ENCODE measurements at places on chromosomes 13 and 19. TPM values are rescaled to one million over a fixed set of nuclear protein-coding genes. Genes with fewer than 3 reads are reported as not detected.

The TTC9B gene
- total RNA-seq = not detected

The TEKTIP1 gene
- not detected for total RNA-seq

The BIVM gene
- total RNA-seq = 22.1 TPM

The ZNF333 gene
- total RNA-seq = 19.2 TPM

The DMKN gene
- total RNA-seq = 30.9 TPM

The MEIOSIN gene
- not detected for total RNA-seq

The ACER1 gene
- total RNA-seq = not detected

The CEACAM7 gene
- not detected for total RNA-seq

DNA sequence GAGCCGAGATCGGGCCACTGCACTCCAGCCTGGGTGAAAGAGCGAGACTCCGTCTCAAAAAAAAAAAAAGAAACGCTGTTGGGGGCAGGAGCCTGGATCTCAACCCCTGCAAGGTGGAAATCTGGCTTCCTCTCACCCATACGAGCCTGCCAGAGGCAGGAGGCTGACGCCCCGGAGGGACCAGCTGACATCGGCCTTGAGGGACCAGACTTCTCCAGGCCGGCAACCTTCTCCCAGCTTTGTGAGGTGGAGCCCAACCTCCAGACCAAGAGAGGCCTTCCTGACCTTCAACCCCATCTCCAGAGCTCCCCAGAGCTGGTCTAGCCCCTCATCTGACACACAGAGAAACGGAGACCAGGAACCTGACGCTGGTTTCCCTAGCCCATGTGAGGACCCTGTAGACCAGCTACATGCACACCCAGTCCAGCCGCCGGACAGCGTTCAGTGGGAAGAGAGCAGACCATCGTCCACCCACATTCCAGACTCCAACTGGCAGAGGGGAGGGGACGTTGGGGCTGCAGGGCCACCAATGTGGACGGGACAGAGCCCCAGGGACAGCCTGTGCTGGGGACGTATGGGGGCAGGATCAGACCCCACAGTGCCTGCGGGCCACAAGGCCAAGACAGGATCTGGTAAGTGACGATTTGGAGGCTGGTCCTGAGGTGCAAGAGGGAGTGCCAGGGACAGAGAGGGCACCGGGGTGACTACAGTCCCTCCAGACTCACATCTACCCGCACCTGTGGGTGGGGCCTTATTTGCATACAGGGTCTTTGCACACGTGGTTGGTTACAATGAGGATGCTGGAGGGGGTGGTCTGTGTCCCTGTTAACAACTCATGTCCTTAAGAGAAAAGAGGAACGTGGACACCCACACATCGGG, 11.4 kb downstream of the SBNO2 start:
- peaks cover 9% of the 10 kb centered on the region for H3K4me1 ChIP-seq
- H3K36me3 ChIP-seq = peaks cover 5% of the 10 kb centered on the region
- no peak overlapping the region for H3K4me3 ChIP-seq
- no peak for DNase-seq

- H3K36me3 ChIP-seq = no peaks in the 10 kb centered on the region
- no peak for DNase-seq
- no peak overlapping the region for H3K4me3 ChIP-seq
- no peaks in the 10 kb centered on the region for H3K4me1 ChIP-seq
- no peak overlapping the region for H3K27ac ChIP-seq
These were observed 150.7 kb downstream of the KCTD15 start for GRCh38 chr19:33947265-33947964.

DNA sequence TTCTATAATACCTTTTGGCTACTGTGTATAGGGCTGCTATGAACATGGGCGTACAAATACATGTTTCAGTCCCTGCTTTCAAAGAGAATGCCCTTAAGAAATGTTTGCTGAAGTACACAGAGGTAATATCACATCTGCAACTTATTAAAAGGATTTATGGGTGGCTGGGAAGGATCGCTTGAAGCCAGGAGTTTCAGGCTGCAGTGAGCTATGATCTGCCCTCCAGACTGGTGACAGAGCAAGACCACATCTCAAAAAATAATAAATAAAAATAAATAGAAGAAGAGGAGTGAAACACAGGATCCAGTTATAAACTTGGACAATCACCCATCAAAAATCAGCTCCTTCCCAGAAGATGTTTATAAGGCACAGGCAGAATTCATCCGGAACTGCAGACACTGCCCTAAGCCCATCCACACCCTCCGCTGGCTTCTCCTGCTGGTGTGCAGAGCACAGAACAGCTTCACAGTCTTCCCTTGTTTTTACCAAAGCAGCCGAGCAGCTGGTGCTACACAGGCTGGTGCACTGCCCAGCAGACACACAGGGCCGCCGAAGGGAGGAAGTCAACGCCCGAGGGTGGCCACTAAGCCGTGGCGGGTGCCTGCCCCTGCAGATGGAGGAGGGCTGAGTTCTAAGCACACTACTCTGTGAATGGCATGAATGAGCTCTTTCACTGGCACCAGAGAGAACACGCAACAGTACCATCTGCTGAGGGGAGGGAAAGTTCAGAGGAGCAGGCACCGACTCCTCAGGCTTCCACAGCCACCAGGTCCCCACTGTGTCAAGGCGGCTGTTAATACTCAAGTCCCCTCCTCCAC, 44.0 kb downstream of the BRD4 start:
- H3K4me1 ChIP-seq = peaks cover 40% of the 10 kb centered on the region
- H3K27ac ChIP-seq = no peak overlapping the region
- no peaks in the 10 kb centered on the region for H3K27me3 ChIP-seq
- DNase-seq = no peak
- H3K4me3 ChIP-seq = no peak overlapping the region

DNA sequence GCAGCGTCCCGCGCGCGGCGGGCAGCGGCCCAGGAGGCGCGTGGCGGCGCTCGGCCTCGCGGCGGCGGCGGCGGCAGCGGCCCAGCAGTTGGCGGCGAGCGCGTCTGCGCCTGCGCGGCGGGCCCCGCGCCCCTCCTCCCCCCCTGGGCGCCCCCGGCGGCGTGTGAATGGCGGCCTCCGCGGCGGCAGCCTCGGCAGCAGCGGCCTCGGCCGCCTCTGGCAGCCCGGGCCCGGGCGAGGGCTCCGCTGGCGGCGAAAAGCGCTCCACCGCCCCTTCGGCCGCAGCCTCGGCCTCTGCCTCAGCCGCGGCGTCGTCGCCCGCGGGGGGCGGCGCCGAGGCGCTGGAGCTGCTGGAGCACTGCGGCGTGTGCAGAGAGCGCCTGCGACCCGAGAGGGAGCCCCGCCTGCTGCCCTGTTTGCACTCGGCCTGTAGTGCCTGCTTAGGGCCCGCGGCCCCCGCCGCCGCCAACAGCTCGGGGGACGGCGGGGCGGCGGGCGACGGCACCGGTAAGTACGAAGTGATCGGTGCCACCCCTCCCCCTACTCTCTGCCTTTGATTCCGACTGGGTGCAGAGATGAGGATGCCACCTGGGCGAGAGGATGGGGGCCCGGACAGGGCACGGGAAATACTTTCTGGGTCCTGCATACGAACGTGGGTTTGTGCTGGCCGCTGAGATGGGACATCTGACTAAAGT, 874 bp downstream of the TRIM28 start:
- peaks cover 12% of the 10 kb centered on the region for H3K27me3 ChIP-seq
- H3K4me3 ChIP-seq = peak overlapping the region; percentile 96
- H3K27ac ChIP-seq = peak overlapping the region; percentile 90
- peak; percentile 99 for DNase-seq

DNA sequence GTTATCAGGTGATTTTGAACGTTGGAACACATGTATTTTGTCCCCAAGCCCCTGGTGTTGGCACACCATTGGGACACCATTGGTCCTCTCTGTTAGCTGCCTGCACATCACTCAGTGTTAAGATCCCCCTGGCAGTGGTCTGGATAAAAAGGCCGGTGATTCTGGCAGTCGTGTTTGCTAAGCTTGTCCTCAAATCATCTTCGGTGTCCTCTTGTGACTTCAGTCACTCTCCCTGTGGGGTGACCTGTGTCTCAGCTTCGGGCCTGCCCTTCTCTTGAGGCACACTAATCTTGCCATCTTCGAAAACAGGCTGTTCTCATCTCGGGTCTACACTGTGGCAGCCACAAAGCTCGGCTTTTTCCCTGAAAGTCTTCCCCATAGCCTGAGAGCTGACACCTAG, 127.1 kb downstream of the ZIC5 start:
- peaks cover 10% of the 10 kb centered on the region for H3K27me3 ChIP-seq
- no peaks in the 10 kb centered on the region for H3K36me3 ChIP-seq
- H3K4me3 ChIP-seq = no peak overlapping the region

- no peaks in the 10 kb centered on the region for H3K36me3 ChIP-seq
- H3K4me3 ChIP-seq = no peak overlapping the region
These were observed 12.0 kb downstream of the DLEU7 start for GRCh38 chr13:50831512-50831911.

DNA sequence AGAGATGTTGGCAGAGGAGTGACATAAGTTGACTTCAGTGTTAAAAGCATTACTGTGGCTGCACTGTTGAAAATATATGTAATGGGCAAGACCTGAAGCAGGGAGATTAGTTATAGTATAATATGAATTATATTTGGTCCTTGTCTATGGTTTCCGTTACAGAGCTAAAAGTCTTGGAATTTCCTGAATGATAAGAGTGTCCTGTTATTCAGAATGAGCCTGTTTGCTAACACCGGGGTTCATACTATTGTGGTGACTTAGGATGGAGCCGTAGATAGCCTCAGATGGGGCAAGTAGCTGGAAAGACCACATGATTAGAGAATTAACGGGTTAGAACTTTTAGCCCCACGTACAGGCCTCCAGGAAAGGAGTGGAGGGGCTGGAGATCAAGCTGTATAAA, 5.7 kb downstream of the USPL1 start:
- no peak overlapping the region for H3K4me3 ChIP-seq
- peaks cover 28% of the 10 kb centered on the region for H3K36me3 ChIP-seq
- no peaks in the 10 kb centered on the region for H3K27me3 ChIP-seq
- DNase-seq = no peak
- H3K27ac ChIP-seq = peak overlapping the region; percentile 30

DNA sequence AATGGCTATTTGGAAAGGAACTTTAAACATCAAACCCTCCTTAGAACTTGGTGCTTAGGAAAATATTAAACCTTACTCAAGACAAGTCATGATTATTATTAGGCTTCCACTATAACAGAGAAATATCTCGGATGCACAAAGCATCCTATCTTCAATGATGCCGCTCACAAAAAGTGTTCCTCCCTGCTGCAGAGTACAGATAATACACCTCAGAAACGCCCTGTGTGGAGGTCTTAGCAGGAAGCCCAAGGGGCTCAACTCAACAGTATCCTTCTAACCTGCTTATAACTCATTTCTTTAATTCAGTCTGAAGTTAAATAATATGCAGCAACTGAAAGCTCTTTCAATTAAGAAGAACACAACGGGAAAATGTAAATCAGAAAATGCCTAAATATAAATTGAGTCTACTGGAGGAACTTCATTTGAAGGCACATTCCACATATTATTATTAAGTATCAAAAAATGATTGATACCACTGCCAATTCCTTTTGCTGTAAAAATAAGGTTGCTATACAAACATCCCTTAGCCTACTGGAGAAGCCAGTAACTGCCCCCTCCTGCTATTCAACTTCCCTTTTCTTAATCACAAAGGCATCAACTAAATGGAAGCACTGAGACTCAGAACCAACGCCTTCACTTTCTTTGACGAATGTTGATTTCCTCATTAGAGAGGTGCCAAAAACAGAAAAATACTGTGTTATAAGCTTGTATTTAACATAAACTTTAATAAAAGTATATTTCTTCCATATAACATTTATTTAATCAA, 12.0 kb downstream of the ELF1 start:
- DNase-seq = no peak
- H3K27ac ChIP-seq = no peak overlapping the region
- H3K4me3 ChIP-seq = no peak overlapping the region
- H3K4me1 ChIP-seq = peaks cover 15% of the 10 kb centered on the region
- no peaks in the 10 kb centered on the region for H3K27me3 ChIP-seq
- H3K36me3 ChIP-seq = no peaks in the 10 kb centered on the region

GRCh38 chr13:77515785-77516184, 19.7 kb upstream of the SCEL start:
- no peaks in the 10 kb centered on the region for H3K27me3 ChIP-seq
- H3K4me1 ChIP-seq = peaks cover 6% of the 10 kb centered on the region
- DNase-seq = no peak
- no peak overlapping the region for H3K4me3 ChIP-seq

DNA sequence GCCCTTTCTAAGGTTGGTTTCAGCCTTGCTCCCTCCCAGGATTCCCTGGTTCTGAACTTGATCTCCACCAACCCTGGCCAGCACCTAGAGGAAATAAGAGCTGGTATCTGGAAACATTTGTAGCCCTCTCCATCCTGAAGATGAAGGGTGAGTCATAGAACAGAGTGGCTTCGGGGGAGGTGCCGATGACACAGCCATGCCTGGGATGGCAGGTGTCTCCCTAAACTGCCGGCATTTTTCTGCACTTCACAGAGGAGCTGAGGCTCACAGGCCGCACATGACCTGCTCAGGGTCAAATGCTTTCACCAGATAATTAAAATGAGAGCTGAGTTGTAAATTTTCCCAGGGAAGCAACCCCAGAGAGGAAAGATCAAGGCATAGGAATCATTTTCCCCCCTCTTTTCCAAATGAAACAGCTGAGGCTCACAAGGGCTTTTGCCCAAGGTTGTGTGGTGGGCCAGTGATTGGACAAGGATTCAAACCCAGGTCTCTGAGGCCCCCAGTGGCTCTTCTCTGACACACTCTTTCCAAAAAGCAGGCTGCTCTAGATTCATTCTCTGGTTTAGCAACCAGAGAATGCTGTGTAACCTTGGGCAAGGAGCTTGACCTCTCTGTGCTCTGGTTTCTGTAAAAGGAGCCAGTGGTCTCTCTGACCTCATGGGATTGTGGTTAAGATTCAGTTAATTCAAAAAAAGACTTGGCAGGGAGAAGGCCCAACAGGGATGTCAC, 1.2 kb upstream of the SLC25A42 start:
- peak; percentile 95 for DNase-seq
- H3K27ac ChIP-seq = peak overlapping the region; percentile 47
- peaks cover 15% of the 10 kb centered on the region for H3K36me3 ChIP-seq
- H3K4me3 ChIP-seq = peak overlapping the region; percentile 77
- peaks cover 28% of the 10 kb centered on the region for H3K4me1 ChIP-seq

GRCh38 chr13:95604556-95604915, 40.0 kb downstream of the DZIP1 start:
- peak overlapping the region; percentile 81 for H3K27ac ChIP-seq
- peaks cover 50% of the 10 kb centered on the region for H3K36me3 ChIP-seq
- peaks cover 27% of the 10 kb centered on the region for H3K4me1 ChIP-seq
- DNase-seq = peak; percentile 55
- H3K27me3 ChIP-seq = no peaks in the 10 kb centered on the region

DNA sequence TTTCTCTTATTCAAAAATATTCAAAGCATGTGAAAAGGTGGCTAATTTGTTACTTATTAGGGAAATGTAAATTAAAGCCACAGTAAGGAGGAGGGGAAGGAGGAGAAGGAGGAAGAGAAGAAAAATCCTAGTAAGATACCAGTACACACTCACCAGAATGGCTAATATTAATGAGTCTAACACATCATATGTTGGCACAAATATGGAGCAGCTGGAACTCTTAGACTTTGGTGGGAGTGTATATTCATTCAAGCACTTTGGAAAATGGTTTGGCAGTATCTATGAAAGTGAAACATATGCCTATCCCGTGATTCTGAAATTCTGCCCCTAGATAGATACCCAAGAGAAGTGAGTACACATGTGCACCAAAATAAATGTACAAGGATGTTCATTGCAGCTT, 38.1 kb upstream of the RGCC start:
- no peaks in the 10 kb centered on the region for H3K36me3 ChIP-seq
- no peaks in the 10 kb centered on the region for H3K27me3 ChIP-seq
- DNase-seq = no peak
- H3K4me1 ChIP-seq = peaks cover 3% of the 10 kb centered on the region
- H3K4me3 ChIP-seq = no peak overlapping the region

Data from osteoblast (primary cell).